Hypothalamus (tissue), 51 donors: ENCODE measurements at places on chromosomes 1 and 21.

GRCh38 chr21:35900539-35900938 lies 159.8 kb downstream of the SETD4 start:
- no peak for DNase-seq

DNA sequence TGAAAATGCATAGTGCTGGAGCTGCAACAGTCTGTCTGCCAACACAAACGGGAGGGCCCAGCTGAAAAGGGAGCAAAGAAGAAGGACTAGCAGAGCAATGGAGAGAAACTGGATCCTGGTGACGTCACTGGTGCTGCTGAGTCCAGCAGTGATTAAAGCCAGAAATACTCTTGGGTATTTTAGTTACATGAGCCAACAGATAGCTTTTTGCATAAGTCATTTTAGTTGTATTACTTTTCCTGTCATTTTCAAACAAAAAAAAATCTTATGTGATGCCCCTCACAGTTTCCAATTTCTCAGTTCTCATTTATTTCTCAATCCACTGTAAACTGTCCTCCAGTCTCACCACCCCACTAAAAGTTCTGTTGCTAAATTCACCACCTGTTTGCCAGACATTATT lies 38.7 kb upstream of the NEK7 start:
- no peak for DNase-seq

- no peak for DNase-seq
These were observed 4.5 kb downstream of the C1orf232 start for GRCh38 chr1:26164036-26164860.

DNA sequence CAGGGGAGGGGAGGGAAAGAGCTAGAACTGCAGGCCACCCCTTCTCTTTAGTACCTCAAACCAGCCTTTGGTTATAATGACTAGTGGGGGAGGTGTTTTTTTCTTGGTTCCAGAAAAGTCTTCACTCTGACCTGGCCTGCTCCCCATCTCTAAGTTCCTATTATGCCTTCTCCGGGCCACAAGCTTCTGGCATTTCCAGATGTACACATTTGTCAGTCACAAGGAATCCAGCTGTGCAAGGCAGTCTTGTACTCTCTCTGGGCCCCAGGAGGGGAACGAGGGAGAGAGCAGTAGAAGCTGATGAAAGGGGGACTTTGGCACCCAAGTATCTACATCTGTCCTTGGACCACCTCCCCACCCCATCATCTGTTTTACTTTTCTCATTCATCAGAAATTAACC lies 2.7 kb upstream of the FALEC start:
- DNase-seq = no peak
